Activated naive CD8-positive, alpha-beta T cell treated with anti-CD3 and anti-CD28 coated beads for 36 hours (primary cell): ENCODE measurements at places on chromosomes 7 and 10. TPM values are rescaled to one million over a fixed set of nuclear protein-coding genes. Genes with fewer than 3 reads are reported as not detected.
A peak's percentile ranks its signal among the peaks of the same experiment; 100 is the strongest.

The SVIL gene
- 9.6 TPM for total RNA-seq

DNA sequence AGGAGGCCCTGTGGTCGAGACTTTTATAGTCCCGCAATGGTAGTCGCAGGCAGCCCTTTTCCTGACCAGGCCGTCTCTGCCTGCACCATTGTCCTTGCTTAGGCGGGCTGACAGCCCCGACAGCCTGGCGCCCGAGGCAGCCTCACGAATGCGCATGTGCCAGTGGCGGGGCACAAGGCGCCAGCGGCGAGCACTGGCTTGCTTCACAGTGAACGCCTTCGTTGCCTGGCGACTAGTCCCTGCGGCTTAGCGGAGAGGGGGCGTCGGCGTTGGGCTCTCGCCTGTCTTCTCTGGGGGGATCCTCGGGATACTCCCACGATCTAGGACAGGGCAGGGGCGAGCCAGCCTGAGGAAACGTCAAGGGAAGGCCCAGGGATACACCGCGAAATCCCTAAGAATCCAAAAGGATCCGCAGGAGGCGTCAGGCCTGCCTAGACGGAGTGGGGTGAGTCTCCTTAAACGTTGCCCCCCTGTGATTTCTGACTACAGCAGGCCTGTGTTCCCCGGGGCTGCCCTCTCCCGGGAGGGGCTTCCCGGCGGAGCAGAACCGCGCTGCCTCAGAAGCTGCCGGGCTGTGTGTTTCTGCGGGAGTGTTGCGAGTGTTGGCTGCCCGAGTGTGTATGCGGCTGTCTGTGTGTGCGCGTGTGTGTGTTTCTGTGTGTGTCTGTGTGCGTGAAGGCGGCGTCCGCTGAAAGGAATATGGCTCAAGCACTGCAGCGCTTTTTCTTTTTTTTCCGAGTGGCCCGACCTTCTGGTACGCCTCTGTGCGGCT lies 20.5 kb upstream of the ZNF273 start:
- H3K4me1 ChIP-seq = peaks cover 14% of the 10 kb centered on the region
- peaks cover 79% of the 10 kb centered on the region for H3K27me3 ChIP-seq
- no peaks in the 10 kb centered on the region for H3K36me3 ChIP-seq

DNA sequence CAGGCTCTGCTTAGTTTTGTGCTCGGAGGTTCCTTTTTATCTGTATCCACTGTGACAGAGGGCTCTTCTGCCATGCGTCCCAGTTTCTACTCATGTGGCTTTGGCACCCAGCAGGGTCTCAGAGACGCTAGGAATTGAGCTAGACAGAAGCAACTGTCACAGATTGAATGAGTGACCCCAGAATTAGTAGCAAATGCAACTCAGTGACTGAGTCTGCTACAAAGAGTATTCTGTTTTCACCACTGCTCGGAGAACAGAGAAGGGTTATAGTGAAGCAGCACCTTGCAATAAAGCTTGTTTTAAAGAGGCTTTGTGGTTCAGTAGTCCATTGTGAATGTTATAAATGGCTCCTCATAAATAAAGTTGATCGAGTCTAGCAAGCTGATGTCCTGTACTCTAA lies 113.2 kb downstream of the DNAH11 start:
- H3K4me1 ChIP-seq = no peaks in the 10 kb centered on the region
- H3K27me3 ChIP-seq = peaks cover 4% of the 10 kb centered on the region
- DNase-seq = no peak
- no peaks in the 10 kb centered on the region for H3K36me3 ChIP-seq
- H3K27ac ChIP-seq = no peak overlapping the region
- H3K4me3 ChIP-seq = no peak overlapping the region

DNA sequence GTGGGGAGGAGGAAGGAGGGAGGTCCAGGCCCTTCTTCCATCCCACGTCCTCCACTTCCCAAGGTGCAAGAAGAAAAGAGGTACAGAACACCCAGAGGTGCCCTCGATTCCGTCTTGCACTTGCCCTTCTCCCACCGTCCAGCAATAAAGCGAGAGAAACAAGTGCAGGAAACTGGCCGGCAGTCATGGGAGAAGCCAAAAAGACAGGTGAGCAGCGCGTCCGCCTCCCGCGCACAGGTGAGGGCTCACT lies 1.3 kb downstream of the C10orf95 start:
- peak overlapping the region; percentile 95 for H3K4me3 ChIP-seq
- H3K36me3 ChIP-seq = peaks cover 24% of the 10 kb centered on the region
- H3K27me3 ChIP-seq = no peaks in the 10 kb centered on the region
- no peak for DNase-seq

The RHOBTB1 gene
- total RNA-seq = not detected

The ZDHHC4 gene
- total RNA-seq = 40.2 TPM

DNA sequence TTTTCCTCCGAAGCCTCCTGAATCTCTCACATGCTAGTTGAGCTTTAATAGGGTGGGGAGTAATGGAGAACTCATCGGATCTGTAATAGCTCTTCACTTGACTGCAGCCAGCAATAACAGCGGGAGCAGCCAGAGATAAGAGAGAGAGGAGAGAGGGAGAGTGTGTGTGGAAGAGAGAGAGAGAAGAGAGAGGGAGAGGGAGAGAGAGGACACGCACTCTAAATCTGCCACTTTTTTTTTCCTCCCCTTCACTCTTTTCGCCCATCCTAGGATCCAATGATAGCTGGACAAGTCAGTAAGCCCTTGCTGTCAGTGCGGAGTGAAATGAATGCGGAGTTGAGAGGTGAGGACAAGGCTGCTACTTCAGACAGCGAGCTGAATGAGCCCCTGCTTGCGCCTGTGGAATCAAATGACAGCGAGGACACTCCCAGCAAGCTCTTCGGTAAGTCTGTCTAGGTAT lies 107.9 kb downstream of the POU6F2 start:
- peaks cover 20% of the 10 kb centered on the region for H3K27me3 ChIP-seq
- no peaks in the 10 kb centered on the region for H3K4me1 ChIP-seq
- no peaks in the 10 kb centered on the region for H3K36me3 ChIP-seq
- no peak overlapping the region for H3K4me3 ChIP-seq

The RASSF4 gene
- total RNA-seq = 5.6 TPM

The ZNF777 gene
- 19.3 TPM for total RNA-seq
